ENCODE measurements at places on chromosomes 4 and X. TPM values are rescaled to one million over a fixed set of nuclear protein-coding genes. Genes with fewer than 3 reads are reported as not detected.

DNA sequence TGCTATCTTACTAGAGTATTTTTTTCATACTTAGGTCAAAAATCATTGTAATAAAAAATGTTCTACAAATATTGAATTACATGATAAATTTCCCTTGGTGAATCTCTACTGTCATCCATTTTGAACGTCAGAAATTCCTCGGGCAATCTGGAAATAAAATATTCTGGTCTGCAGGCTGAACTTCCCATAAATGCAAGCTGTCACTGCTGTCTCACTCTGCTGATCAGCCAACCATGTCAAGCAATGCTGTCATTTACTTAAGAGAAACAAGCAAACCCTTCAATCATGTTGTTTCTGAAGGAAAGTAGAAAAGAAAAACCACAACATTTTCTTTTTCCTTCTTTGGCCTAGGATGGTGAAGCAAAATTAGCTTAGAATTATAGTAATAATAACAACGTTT lies 514.2 kb upstream of the GALNT7 start:
- no peak overlapping the region for H3K27ac ChIP-seq
- no peaks in the 10 kb centered on the region for H3K36me3 ChIP-seq
- H3K27me3 ChIP-seq: no peaks in the 10 kb centered on the region
- H3K4me3 ChIP-seq: no peak overlapping the region
- DNase-seq: no peak
- H3K4me1 ChIP-seq: no peaks in the 10 kb centered on the region

ZAR1 gene
- not detected for total RNA-seq

DNA sequence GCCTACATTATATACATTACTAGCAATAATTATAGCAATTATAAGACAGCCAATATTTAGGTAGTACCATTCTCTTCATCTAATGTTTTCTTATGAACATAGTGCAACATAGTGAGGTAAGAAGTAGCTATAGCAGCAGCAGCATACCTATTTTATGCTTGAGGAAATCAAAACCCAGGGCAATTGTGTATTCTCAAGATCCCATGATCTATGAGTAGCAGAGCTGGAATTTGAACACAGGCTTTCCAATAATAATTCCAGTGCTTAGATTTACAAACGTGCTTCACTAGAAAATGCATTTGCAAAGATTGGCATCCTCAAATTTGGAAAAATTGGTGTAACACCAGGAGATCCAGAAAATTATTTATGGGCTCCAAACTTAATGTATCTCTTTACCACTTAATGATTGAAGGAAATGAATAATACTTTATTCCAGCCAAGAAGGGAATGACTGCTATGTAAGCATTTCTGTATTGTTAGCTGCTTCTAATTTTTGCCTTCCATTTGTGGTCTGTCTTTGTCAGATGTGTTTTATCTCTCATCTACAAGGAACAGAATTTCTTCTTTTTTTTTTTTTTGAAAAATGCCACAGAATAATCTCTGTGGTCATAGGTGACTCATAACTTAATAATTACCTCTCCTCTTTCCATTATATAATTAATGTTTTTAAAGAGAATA lies 451.1 kb downstream of the ARAP2 start:
- H3K27me3 ChIP-seq: no peaks in the 10 kb centered on the region
- no peak for DNase-seq
- H3K27ac ChIP-seq: no peak overlapping the region
- H3K4me3 ChIP-seq: no peak overlapping the region
- H3K4me1 ChIP-seq: no peaks in the 10 kb centered on the region
- no peaks in the 10 kb centered on the region for H3K36me3 ChIP-seq

DNA sequence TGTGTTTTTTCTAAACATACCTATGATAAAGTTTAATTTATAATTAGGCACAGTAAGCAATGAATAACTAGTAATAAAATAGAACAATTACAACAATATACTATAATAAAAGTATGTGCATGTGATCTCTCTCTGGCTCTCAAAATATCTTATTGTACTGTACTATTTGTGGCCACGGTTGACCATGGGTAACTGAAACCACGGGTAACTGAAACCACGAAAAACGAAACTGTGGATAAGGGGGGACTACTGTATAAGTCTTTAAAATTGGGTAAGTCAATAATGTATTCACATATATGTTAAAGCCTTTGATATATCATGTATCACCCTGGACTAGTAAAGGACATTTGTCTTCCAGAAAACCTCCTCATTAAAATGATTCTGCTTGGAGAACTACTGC lies 20.0 kb downstream of the TMEM154 start:
- no peak overlapping the region for H3K4me3 ChIP-seq
- peaks cover 24% of the 10 kb centered on the region for H3K4me1 ChIP-seq
- DNase-seq: no peak
- H3K27ac ChIP-seq: no peak overlapping the region
- H3K36me3 ChIP-seq: peaks cover 4% of the 10 kb centered on the region

FAM47A gene
- not detected for total RNA-seq

PNMA6A gene
- total RNA-seq: 0.25 TPM

MAOB gene
- total RNA-seq: not detected

DNA sequence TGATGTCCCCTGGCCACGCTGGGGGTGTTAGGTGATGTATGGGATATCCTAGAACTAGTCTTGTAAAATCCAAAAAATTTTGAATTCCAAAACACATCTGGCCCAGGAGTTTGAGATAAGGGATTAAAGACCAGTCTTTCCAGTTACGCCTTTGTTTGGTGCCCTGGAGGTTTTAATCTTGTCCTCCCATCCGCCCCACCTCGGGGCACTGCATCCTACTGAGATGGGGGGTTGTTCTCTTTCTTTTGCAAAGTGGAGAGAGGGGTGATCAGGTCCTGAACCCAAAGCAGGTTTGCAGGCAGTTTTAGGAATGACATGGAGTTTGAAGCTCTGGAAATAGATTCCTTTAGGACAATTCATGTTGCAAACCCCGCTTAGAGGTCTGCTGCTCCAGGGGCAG lies 1.8 kb downstream of the SUV39H1 start:
- H3K27ac ChIP-seq: no peak overlapping the region
- H3K4me3 ChIP-seq: no peak overlapping the region
- peaks cover 18% of the 10 kb centered on the region for H3K4me1 ChIP-seq
- H3K27me3 ChIP-seq: no peaks in the 10 kb centered on the region

TMEM156 gene
- total RNA-seq: 18.4 TPM

TIGD4 gene
- 0.22 TPM for total RNA-seq

DNA sequence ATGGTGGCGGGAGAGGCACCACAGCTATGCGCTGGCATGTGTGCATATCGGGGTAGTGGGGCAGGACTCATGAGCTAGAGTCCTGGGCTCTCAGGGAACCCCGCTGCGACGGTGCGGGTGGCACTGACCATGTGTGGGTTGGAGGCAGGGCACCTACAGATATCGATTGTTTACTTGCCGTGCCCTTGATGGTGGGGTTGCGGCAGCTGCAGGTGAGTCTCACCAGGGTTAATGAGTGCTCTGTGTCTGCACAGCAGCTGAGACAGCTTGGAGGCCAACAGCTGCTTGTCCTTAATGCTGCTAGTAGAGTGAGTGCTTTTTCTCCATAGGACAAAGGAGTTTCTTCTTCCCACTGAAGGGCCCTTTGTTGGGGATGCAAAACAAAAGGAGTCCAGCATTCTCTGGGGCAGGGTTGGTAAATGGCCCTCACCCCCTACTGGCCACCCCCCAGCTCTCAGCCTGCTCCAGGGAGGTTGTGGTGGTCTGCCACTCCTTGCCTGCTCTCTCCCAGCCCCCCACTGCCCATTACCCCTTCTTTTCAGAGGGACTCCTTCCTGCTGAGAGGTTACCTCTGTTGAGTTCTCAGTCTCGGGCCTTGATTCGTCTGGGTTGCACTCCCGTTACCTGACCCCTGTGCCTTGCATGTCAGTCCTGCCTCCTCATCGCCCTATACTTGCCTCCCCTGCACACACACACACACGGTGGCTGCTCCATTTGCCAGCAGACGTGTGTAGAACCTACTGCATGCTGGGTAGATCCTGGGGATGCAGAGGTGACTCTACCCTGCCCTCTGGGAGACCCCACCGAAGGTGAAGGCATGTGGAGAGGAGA lies 52.8 kb downstream of the TBC1D14 start:
- H3K36me3 ChIP-seq: peaks cover 10% of the 10 kb centered on the region
- no peaks in the 10 kb centered on the region for H3K27me3 ChIP-seq
- no peak overlapping the region for H3K27ac ChIP-seq
- H3K4me3 ChIP-seq: no peak overlapping the region

DNA sequence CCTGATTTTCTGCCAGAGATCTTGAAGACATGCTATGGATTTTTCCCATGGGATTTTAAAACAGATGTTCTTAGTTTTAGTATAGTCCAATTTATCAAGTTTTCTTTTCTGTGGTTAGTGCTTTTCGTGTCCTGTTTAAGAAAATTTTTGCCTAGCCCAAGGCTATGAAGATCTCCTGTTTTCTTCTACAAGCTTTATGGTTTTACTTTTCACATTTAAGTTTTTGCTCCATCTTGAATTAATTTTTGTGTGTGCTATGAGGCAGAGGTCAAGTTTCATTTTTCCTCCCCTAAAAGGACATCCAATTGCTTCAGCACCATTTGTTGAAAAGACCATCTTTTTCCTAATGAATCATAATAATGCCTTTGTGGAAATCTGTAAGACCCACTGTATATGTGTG lies 65.6 kb downstream of the POLR2B start:
- H3K4me3 ChIP-seq: no peak overlapping the region
- no peaks in the 10 kb centered on the region for H3K4me1 ChIP-seq
- peaks cover 7% of the 10 kb centered on the region for H3K27me3 ChIP-seq
- DNase-seq: no peak
- H3K36me3 ChIP-seq: no peaks in the 10 kb centered on the region
- H3K27ac ChIP-seq: no peak overlapping the region

PHEX gene
- 0.08 TPM for total RNA-seq

FRMD7 gene
- not detected for total RNA-seq

DCK gene
- 13.9 TPM for total RNA-seq

GRCh38 chrX:111955901-111956300 lies 79.9 kb downstream of the TRPC5OS start:
- H3K36me3 ChIP-seq: no peaks in the 10 kb centered on the region
- no peak overlapping the region for H3K4me3 ChIP-seq
- no peak for DNase-seq
- no peaks in the 10 kb centered on the region for H3K27me3 ChIP-seq
- H3K27ac ChIP-seq: no peak overlapping the region
- H3K4me1 ChIP-seq: no peaks in the 10 kb centered on the region

ZNF185 gene
- 1.4 TPM for total RNA-seq

F8A1 gene
- 6.5 TPM for total RNA-seq

DNA sequence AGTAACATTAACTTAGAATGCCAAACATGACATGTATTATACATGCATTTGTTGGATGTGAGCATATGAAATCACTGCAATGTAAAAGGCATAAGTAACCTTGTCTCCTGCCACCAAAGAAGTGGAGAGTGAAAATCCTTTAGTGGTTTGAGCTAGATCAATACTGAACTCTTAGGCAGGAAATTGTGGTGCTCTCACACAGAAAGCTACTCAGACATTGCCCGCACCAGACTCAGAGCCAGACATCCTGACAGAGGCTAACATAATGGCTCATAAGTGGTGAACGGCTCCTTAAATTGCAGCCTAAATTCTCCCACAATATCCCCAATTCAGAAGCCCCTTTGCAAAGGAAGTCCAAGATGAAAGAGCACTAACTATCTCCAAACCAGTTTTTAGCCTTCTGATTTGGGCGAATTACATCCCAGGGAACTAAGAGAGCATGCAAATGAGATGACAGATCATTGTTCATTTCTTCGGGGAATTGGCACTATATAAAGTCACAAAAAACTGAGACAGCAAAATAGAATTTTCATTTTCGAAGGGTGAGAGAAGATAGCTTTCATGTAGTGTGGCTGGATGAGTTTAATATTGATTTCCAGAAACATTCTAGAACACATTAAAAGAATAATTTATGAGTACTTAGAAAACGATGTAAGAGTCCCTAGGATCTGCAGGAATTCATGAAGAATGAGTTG lies 233.6 kb upstream of the RPS6KA3 start:
- H3K4me3 ChIP-seq: no peak overlapping the region
- H3K36me3 ChIP-seq: no peaks in the 10 kb centered on the region
- H3K27ac ChIP-seq: no peak overlapping the region
- no peaks in the 10 kb centered on the region for H3K27me3 ChIP-seq
- H3K4me1 ChIP-seq: peaks cover 3% of the 10 kb centered on the region

- DNase-seq: no peak
- no peaks in the 10 kb centered on the region for H3K27me3 ChIP-seq
- H3K4me3 ChIP-seq: no peak overlapping the region
- no peaks in the 10 kb centered on the region for H3K4me1 ChIP-seq
Observed at GRCh38 chr4:133450813-133451212, 301.7 kb downstream of the PCDH10 start.

DNA sequence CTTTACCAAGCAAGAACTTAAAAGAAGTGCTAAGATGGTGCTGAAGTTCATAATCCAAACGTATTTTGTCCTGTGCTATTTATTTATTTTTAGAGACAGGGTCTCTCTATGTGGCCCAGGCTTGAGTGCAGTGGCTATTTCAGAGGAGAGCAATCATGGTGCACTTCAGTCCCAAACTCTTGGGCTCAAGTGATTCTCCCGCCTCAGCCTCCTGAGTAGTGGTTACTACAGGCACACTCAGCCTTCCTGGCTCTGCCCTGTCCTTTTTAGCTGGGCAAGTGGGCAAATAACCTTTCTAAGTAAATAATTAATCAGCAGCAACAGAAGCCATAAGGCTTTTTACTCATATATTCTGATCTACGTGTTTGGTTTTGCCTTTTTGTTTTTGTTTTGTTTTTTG lies 2.6 kb downstream of the NSD2 start:
- H3K36me3 ChIP-seq: no peaks in the 10 kb centered on the region
- no peak overlapping the region for H3K27ac ChIP-seq
- no peak overlapping the region for H3K4me3 ChIP-seq

DNA sequence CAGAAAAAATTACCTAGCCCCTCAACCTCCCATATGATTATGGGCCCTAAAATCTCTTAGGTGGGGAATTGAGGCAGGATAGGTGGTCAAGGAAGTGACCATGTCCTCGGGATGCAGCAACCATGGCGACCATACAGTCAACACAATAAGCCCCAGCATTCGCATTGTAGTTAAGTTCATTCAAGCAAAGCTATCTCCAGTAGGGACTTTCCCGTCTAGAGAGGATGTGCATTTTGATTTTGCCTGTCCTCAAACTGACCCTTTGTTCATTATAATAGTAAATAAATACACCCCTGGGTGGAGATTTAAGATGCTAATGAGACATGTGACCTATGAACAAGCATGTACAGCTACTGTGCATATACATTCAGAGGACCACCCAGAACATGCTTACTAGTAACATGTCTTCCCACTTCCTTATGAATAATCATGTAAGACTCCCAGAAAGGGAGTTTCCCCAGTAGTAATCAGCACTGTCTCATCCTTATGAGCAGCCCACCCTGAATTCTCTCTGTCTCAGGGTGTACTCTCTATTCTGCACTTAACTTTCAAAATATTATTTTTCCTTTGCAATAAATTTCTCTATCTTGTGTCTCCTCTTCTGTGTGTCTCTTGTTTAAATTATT lies 74.3 kb downstream of the NUDT11 start:
- no peak overlapping the region for H3K4me3 ChIP-seq
- H3K27ac ChIP-seq: no peak overlapping the region
- H3K36me3 ChIP-seq: no peaks in the 10 kb centered on the region
- no peak for DNase-seq
- H3K27me3 ChIP-seq: no peaks in the 10 kb centered on the region

- H3K27ac ChIP-seq: no peak overlapping the region
- no peak for DNase-seq
- no peak overlapping the region for H3K4me3 ChIP-seq
- H3K4me1 ChIP-seq: no peaks in the 10 kb centered on the region
- H3K27me3 ChIP-seq: no peaks in the 10 kb centered on the region
- no peaks in the 10 kb centered on the region for H3K36me3 ChIP-seq
Observed at GRCh38 chr4:182240161-182241130, 2.8 kb upstream of the TENM3 start.

- H3K4me3 ChIP-seq: no peak overlapping the region
- peaks cover 2% of the 10 kb centered on the region for H3K4me1 ChIP-seq
- DNase-seq: no peak
- H3K27ac ChIP-seq: no peak overlapping the region
- H3K27me3 ChIP-seq: no peaks in the 10 kb centered on the region
- no peaks in the 10 kb centered on the region for H3K36me3 ChIP-seq
Observed at GRCh38 chr4:38842994-38843393, 13.6 kb downstream of the TLR6 start.

All from CD4-positive, alpha-beta T cell (primary cell).